ENCODE measurements at places on chromosomes 3 and 15. TPM values are rescaled to one million over a fixed set of nuclear protein-coding genes. Genes with fewer than 3 reads are reported as not detected.

- no peak for DNase-seq
Observed at GRCh38 chr3:62863648-62864047, 11.6 kb downstream of the CADPS start.

The GXYLT2 gene
- total RNA-seq = 28.3 TPM

DNA sequence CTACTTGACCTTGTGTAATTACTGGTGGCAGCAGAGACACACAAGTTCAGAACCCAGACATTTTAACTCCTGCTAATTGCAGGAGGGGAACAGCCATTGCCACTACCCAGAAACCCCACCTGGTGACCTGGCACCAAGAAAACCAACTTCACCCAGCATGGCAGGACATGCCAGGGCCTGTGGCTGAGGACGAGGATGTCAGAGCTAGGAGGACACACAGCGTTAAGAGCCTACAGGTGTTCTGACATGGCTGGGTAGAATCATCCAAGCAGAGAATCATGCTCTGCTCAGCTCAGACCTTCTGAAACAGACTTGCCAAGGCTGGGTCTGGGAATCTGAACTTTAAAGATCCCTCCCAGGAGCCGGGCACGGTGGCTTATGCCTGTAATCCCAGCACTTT lies 11.7 kb upstream of the SPATA12 start:
- peak; percentile 34 for DNase-seq

DNA sequence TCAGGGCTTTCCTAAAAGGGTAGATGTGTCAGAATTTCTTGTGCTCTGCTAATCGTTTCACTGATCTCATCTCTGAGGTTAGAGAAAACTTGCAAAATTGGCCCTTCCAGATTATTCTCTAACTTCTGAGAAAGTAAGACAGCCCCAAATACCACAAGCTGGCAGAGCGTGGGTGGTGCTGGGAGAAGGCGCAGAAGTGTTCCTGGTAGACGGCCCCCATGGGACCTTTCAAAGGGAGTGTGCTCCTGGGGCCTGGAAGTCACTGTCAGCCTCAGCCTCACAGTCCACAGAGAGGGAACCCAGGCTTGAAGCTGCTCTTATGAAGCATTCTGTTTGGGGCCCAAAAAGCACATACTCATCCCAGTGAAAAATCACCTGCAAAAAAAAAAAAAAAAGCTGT lies 86.5 kb upstream of the PFN2 start:
- no peak for DNase-seq

DNA sequence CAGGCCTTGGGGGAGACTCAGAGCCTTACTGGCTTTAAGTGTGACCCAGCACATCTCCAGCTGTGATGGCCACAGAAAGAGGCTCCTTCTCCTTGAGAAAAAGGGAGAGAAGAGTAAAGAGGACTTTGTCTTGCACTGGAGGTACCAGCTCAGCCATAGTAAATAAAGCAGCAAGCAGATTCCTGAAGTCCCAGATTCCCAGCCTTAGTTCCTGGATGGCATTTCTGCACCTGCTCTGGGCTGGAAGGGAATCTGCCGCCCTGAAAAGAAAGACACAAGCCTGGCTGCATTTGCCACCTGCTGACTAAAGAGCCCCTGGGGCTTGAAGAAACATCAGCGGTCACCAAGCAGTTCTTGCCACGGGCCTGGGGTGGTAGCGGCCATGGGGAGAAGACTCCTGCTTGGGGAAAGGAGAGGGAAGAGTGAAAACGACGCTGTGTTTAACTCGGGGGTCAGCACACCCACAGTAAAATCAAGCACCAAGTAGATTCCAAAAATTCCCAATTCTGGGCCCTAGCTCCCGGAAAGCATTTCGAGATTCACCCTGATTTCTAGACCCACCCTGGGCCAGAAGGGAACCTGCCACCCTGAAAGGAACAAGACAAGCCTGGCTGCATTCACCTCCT lies 24.2 kb upstream of the TNK2 start:
- DNase-seq = no peak

- DNase-seq = no peak
Observed at GRCh38 chr3:131796558-131797198, 238.1 kb downstream of the CPNE4 start.

The EFL1 gene
- total RNA-seq = 17.4 TPM

The PTH1R gene
- total RNA-seq = 5.8 TPM

- no peak for DNase-seq
Observed at GRCh38 chr3:73448041-73448440, 176.7 kb downstream of the PDZRN3 start.

GRCh38 chr3:71129611-71130431 lies 453.7 kb downstream of the FOXP1 start:
- DNase-seq = no peak

GRCh38 chr3:13346481-13347389 lies 73.4 kb downstream of the NUP210 start:
- no peak for DNase-seq

All from posterior vena cava (tissue), 2 donors.